Activated T-helper 2 cell treated with anti-CD3 and anti-CD28 coated beads, Interferon-gamma antibody, Interleukin-2, Interleukin-4, amounts not matched to agents 10 μg/mL and 5 μg/mL and 100 μg/mL, durations not matched to agents 14 hours and 24 hours and 36 hours (primary cell): ENCODE measurements at places on chromosomes 11 and 22. TPM values are rescaled to one million over a fixed set of nuclear protein-coding genes. Genes with fewer than 3 reads are reported as not detected.

YWHAH gene
- 150 TPM in 2 replicates for total RNA-seq

PHF5A gene
- total RNA-seq: 72.1 and 74.3 TPM in 2 replicates

TRPM5 gene
- not detected in 2 replicates for total RNA-seq

DNA sequence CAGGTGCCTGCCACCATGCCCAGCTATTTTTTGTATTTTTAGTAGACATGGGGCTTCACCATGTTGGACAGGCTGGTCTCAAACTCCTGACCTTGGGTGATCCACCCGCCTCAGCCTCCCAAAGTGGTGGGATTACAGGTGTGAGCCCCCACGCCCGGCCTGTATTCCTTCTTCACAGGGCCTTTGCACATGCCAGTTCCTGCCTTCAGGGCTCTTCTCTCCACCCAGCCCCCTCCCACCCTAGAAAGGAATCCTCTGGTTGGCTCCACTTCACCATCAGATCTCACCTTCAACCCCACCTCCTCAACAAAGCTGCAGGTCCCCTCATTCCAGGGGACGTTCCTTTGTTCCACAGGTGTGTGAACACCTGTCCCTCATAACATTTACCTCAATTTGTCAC, 2.0 kb downstream of the POLR3H start:
- DNase-seq: no peak
- no peaks in the 10 kb centered on the region for H3K27me3 ChIP-seq
- peak overlapping the region; percentile 15 for H3K27ac ChIP-seq
- H3K4me3 ChIP-seq: peak overlapping the region; percentile 91

- no peak overlapping the region for H3K27ac ChIP-seq
- no peak for DNase-seq
- no peak overlapping the region for H3K4me3 ChIP-seq
- H3K4me1 ChIP-seq: peaks cover 4% of the 10 kb centered on the region
- no peaks in the 10 kb centered on the region for H3K36me3 ChIP-seq
These were observed 120.7 kb downstream of the CCDC81 start for GRCh38 chr11:86495351-86495750.

DNA sequence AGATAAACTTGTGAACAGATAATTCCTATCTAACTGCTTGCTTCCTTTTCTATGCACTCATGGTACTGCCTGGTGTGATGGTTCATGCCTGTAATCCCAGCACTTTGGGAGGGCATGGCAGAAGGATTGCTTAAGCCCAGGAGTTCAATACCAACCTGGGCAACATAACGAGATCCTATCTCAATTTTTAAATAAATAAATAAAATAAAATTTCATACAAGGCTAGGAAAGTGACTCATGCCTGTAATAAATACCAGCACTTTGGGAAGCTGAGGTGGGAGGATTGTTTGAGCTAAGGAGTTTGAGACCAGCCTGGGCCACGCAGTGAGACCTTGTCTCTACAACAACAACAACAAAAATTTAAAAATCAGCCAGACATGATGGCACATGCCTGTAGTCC, 166.6 kb downstream of the COMMD9 start:
- no peaks in the 10 kb centered on the region for H3K36me3 ChIP-seq
- no peak overlapping the region for H3K27ac ChIP-seq
- DNase-seq: no peak
- H3K4me3 ChIP-seq: no peak overlapping the region
- peaks cover 17% of the 10 kb centered on the region for H3K27me3 ChIP-seq

IFITM10 gene
- total RNA-seq: 0.14 and 0.34 TPM in 2 replicates

DNA sequence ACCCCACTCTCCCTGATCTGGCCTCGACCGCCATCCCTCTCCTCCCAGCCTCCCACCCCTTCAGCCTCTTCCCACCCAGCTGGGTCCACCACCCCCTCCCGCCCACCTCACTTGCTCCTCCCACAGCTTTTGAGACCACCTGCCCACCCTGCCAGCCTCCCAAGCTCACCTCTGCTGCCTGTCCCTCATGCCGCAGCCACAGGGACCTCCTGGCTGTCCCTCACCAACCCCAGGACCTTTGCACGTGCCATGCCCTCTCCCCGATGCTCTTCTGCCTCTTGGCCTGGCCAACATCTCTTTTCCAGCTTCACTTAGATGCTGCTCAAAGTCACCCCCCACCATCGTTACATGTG, 6.5 kb downstream of the PNPLA5 start:
- peaks cover 8% of the 10 kb centered on the region for H3K27me3 ChIP-seq
- H3K27ac ChIP-seq: no peak overlapping the region
- no peaks in the 10 kb centered on the region for H3K4me1 ChIP-seq
- no peaks in the 10 kb centered on the region for H3K36me3 ChIP-seq

SPATA19 gene
- total RNA-seq: not detected in 2 replicates

DNA sequence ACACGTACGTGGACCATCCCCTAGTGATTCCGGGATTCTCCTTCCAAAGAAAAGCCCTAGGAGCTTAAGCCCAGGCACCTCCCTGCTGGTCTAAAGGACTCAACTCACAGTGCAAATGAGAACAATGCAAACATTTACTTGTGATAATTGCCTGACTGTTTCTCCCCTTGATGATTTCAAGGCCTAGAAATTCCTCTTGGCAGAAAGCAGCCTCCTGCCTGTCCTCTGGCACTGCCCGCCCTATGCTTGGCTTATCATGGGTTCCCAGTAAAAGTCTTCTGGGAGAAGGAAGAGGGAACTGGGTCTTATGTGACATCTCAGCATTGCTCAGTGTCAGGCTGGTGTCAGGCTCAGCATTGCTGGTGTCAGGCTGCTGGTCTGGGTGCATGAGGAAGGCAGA, 351.8 kb downstream of the SHANK2 start:
- no peaks in the 10 kb centered on the region for H3K36me3 ChIP-seq
- DNase-seq: no peak
- no peaks in the 10 kb centered on the region for H3K27me3 ChIP-seq
- H3K4me3 ChIP-seq: no peak overlapping the region

GRCh38 chr11:11494348-11494747, 127.5 kb downstream of the GALNT18 start:
- DNase-seq: no peak
- H3K27ac ChIP-seq: no peak overlapping the region

GRCh38 chr11:23903044-23903704, 593.7 kb upstream of the LUZP2 start:
- no peaks in the 10 kb centered on the region for H3K4me1 ChIP-seq
- no peak for DNase-seq
- no peaks in the 10 kb centered on the region for H3K36me3 ChIP-seq
- H3K4me3 ChIP-seq: no peak overlapping the region
- no peak overlapping the region for H3K27ac ChIP-seq

GRCh38 chr22:48919851-48920589, 907.7 kb downstream of the BRD1 start:
- no peaks in the 10 kb centered on the region for H3K36me3 ChIP-seq
- H3K4me3 ChIP-seq: no peak overlapping the region

DNA sequence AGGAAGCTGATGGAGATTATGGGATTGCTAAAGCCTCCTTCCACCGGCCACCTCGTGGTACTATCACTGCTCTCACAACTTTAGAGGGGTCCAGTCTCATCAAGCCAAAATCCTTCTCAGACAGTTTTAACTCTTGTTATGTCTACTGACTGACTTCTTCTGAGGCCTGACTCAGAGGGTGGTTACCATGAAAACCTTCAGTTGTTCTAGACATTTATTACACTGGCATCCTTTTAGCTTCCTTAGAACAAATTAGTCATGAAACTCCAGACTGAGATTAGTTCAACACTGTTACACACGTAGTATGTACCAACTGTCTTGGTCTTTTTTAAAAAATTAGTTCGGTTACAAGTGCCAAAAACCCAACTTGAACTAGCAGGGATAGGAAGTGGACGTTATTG, 7.5 kb downstream of the DIXDC1 start:
- no peak for DNase-seq
- peaks cover 45% of the 10 kb centered on the region for H3K4me1 ChIP-seq
- peak overlapping the region; percentile 66 for H3K4me3 ChIP-seq
- H3K36me3 ChIP-seq: peaks cover 34% of the 10 kb centered on the region

GRCh38 chr11:95465887-95466286, 234.9 kb upstream of the SESN3 start:
- H3K36me3 ChIP-seq: no peaks in the 10 kb centered on the region
- DNase-seq: no peak
- H3K27me3 ChIP-seq: peaks cover 2% of the 10 kb centered on the region
- no peaks in the 10 kb centered on the region for H3K4me1 ChIP-seq
- no peak overlapping the region for H3K27ac ChIP-seq

OR2AG1 gene
- not detected in 2 replicates for total RNA-seq

GRCh38 chr11:104866815-104867214, 31.4 kb downstream of the CASP12 start:
- H3K4me1 ChIP-seq: peaks cover 3% of the 10 kb centered on the region
- H3K36me3 ChIP-seq: no peaks in the 10 kb centered on the region
- DNase-seq: no peak
- H3K4me3 ChIP-seq: no peak overlapping the region
- H3K27ac ChIP-seq: no peak overlapping the region
- peaks cover 2% of the 10 kb centered on the region for H3K27me3 ChIP-seq

TMEM45B gene
- 0.27 and 0.39 TPM in 2 replicates for total RNA-seq

GRCh38 chr22:20267441-20268278, 458 bp downstream of the RTN4R start:
- peaks cover 1% of the 10 kb centered on the region for H3K4me1 ChIP-seq
- no peak overlapping the region for H3K27ac ChIP-seq
- no peaks in the 10 kb centered on the region for H3K36me3 ChIP-seq

FAT3 gene
- under 0.01 and 0.02 TPM in 2 replicates for total RNA-seq

SLC25A1 gene
- 52.0 and 53.1 TPM in 2 replicates for total RNA-seq

XKR3 gene
- not detected in 2 replicates for total RNA-seq

DNA sequence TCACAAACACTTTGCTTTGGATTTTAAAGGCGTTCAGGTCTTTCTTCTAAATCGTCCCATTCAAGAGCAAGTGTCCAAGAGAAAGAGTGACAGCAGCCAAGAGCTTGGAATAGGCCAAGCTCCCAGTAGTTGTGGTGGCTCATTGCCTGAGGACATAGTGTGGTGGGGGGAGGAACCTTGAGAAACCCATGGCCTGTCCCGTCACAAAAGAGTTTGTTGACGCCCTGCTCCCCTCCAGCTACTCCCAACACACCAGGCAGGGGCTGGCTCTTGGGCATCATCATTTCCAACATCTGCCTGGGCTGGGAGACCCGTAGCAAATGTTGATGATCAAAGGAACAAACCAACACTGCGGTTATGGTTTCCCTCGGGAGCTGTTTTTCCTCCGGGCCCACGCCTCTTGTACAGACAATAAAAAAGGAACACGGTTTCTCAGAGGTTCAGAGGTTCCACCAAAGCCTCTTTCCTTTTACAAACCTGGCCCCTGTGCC, 20.8 kb downstream of the FADS3 start:
- H3K36me3 ChIP-seq: peaks cover 6% of the 10 kb centered on the region
- H3K27me3 ChIP-seq: no peaks in the 10 kb centered on the region
- H3K4me3 ChIP-seq: no peak overlapping the region
- H3K27ac ChIP-seq: no peak overlapping the region
- H3K4me1 ChIP-seq: peaks cover 6% of the 10 kb centered on the region
- DNase-seq: no peak

PNPLA2 gene
- 56.1 and 59.8 TPM in 2 replicates for total RNA-seq

SCGB1C1 gene
- not detected in 2 replicates for total RNA-seq
